ENCODE measurements at places on chromosomes 12 and 14.

GRCh38 chr12:99960311-99960710 is 24.4 kb downstream of the ANKS1B start:
- no peaks in the 10 kb centered on the region for H3K36me3 ChIP-seq
- H3K27ac ChIP-seq: no peak overlapping the region
- no peaks in the 10 kb centered on the region for H3K27me3 ChIP-seq
- no peaks in the 10 kb centered on the region for H3K4me1 ChIP-seq
- no peak for DNase-seq

- peaks cover 13% of the 10 kb centered on the region for H3K4me1 ChIP-seq
- peak; percentile 38 for DNase-seq
- no peaks in the 10 kb centered on the region for H3K36me3 ChIP-seq
- no peaks in the 10 kb centered on the region for H3K27me3 ChIP-seq
- H3K4me3 ChIP-seq: peak overlapping the region; percentile 97
Observed at GRCh38 chr12:2891240-2892053, 756 bp downstream of the TULP3 start.

DNA sequence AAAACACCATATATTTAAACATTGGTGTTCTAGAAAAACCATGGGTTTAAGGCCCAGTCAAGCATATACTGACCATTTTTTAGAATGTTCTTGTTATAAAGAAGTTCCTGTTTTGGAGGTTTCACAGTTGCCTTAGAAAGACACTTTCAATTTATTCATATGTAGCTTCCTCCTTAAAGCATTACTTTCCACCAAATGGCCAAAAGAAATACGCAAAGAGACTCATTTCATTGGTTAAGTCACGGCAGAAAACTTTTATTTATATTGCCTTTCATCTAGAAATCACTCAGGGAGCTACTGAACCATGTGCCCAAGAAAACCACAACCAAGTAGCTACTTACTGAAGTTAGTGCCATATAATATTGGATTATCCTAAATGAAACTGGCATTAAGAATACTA is 40.0 kb downstream of the MYBPC1 start:
- H3K27me3 ChIP-seq: no peaks in the 10 kb centered on the region
- H3K4me1 ChIP-seq: no peaks in the 10 kb centered on the region
- H3K36me3 ChIP-seq: no peaks in the 10 kb centered on the region
- no peak overlapping the region for H3K4me3 ChIP-seq
- no peak overlapping the region for H3K27ac ChIP-seq

DNA sequence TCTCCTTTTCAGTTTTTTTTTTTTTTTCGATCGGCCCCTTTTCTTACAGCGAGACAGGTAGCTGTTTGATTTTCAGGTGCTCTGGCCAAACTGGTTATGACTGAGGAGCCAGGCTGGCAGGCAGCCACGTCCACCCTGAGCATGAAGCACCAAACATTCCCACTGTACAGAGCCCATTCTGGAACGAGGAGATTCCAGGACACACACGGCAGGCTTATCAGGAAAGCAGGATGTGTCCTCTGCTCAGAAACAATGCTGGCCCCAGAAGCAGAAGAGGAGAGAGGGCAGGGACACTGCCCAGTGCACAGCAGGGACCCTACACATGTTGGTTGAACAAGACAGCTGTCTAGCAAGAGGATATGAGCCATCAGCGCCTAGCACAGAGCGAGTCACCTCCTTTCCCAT is 3.7 kb upstream of the KRT2 start:
- no peak overlapping the region for H3K27ac ChIP-seq
- no peak for DNase-seq
- no peaks in the 10 kb centered on the region for H3K4me1 ChIP-seq
- H3K27me3 ChIP-seq: no peaks in the 10 kb centered on the region

DNA sequence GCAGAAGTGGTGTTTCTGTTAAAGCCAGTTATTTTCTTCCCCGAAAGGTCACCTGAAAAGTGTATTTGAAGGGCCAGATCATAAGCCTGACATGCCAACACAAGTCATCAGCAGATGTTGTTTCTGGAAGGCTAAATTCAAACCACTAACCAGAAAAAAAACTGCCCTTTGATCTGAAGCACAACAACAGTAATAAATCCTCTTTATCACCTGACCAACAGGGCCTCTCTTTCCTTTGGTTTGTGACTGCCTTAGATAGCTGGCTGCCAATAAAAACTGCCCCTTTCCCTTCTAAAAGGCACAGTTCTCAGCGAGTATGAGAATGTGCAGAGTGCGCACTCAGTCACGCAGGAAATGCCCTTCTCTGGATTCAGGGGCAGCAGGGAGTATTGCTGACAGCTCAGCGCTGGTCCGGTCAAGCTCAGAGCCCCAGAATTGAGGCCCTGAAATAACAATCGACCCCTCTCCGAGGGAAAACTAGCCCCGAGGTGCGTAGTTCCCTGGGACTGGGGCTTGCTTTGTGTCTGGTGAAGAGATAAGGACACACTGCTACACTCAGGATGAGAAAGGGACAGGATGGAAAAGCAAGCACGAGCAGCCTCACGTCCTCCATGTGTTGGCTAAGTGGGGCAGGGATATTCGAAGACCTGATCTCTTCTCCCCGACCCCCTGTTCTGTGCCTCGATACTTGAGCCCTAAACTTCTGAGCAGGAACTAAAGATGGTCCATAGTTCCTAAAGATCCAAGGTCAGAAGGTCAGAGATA is 184.2 kb upstream of the GZMB start:
- H3K36me3 ChIP-seq: no peaks in the 10 kb centered on the region
- no peak for DNase-seq
- no peak overlapping the region for H3K27ac ChIP-seq
- no peaks in the 10 kb centered on the region for H3K27me3 ChIP-seq
- H3K4me1 ChIP-seq: no peaks in the 10 kb centered on the region
- H3K4me3 ChIP-seq: no peak overlapping the region

GRCh38 chr14:59262717-59263454 is 74.4 kb downstream of the DAAM1 start:
- H3K27ac ChIP-seq: no peak overlapping the region
- H3K4me1 ChIP-seq: peaks cover 1% of the 10 kb centered on the region

GRCh38 chr12:57085999-57086492 is 2.9 kb upstream of the NAB2 start:
- H3K27me3 ChIP-seq: no peaks in the 10 kb centered on the region
- peak overlapping the region; percentile 93 for H3K27ac ChIP-seq
- peak overlapping the region; percentile 67 for H3K4me3 ChIP-seq
- peaks cover 7% of the 10 kb centered on the region for H3K4me1 ChIP-seq
- DNase-seq: peak; percentile 77

DNA sequence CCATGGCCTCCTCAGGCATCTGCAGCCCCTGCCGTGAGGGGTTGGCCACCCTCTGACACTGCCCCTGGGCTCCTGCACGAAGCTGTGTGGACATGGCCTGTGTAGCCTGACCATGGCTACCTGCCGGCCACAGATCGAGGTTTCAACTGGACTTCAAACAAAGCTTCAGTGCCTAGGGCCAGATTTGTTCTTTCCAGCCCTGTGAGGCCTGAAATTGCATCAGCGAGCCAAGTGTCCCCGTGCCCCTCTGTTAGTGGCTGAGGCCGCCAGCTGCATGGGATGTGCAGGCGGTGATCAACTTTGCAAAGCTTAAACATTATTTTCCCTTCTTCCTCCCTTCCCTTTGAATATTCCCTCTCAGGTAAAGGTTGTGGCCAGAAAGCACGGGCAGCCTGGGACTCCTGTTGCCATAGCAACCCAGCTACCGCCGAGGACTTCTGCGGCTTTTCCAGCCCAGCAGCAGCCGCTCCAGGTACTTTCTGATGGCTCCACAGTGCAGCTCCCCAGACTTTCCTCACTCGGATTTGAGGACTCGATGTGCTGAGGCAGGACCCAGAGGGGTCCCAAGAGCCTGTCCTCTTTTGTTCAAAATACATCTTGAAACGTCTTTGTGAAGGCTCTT is 35.8 kb downstream of the DDX51 start:
- H3K27me3 ChIP-seq: no peaks in the 10 kb centered on the region
- H3K4me3 ChIP-seq: no peak overlapping the region
- DNase-seq: no peak
- no peaks in the 10 kb centered on the region for H3K36me3 ChIP-seq

DNA sequence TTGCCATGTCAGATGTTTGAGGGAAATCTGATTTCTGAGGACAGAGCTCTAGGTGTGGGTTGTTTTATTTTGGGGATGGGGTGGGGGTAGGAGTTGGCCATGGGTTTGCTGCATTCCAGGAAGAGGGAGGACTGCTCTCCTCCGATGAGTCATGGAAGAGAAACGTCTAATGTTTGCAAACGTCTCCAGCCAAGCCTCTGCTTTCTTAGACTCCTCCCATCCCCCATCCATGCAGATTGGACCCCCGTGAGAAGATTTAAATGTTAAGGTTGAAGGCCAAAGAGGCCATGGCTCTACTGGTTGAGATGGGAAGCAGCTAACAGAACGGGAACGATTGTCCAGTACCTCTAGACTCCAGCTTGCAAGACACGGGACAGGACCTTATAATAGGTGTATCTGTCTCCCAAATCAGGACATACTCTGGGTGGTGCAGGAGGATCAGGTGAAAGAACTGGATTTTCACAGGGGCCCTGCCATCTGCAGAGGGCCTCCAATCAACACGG is 11.4 kb upstream of the ATP2A2 start:
- H3K27ac ChIP-seq: no peak overlapping the region
- no peaks in the 10 kb centered on the region for H3K27me3 ChIP-seq
- no peaks in the 10 kb centered on the region for H3K36me3 ChIP-seq

GRCh38 chr12:95017482-95017881 is 14.0 kb upstream of the NDUFA12 start:
- H3K36me3 ChIP-seq: no peaks in the 10 kb centered on the region
- no peaks in the 10 kb centered on the region for H3K4me1 ChIP-seq
- no peak overlapping the region for H3K27ac ChIP-seq
- no peak for DNase-seq

DNA sequence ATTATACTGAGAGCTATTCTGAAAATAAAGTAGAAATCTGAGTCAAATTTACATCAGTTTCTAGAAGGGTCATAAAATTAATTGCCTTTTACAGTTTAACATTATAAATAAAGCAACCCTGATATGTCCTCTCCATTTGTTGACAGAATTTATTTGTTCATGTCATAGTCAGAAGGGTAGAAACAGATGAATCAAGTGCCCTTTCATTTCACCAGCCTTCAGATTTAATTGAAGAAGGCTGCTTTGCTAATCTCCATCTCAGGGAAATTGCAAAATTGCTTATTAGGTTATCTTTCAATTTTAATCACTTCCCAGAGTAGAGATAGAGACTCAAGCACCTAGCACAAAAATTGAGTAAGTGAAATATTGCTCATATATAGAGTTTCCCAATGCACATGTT is 76.8 kb downstream of the ATXN7L3B start:
- no peak overlapping the region for H3K4me3 ChIP-seq
- H3K27me3 ChIP-seq: no peaks in the 10 kb centered on the region
- no peak for DNase-seq
- no peaks in the 10 kb centered on the region for H3K36me3 ChIP-seq
- no peak overlapping the region for H3K27ac ChIP-seq
- H3K4me1 ChIP-seq: no peaks in the 10 kb centered on the region

GRCh38 chr12:29709054-29709453 is 74.7 kb downstream of the TMTC1 start:
- peaks cover 6% of the 10 kb centered on the region for H3K4me1 ChIP-seq
- H3K36me3 ChIP-seq: no peaks in the 10 kb centered on the region
- H3K27ac ChIP-seq: no peak overlapping the region
- no peaks in the 10 kb centered on the region for H3K27me3 ChIP-seq
- no peak overlapping the region for H3K4me3 ChIP-seq
- no peak for DNase-seq

GRCh38 chr12:98901189-98901588 is 256.1 kb downstream of the APAF1 start:
- no peak overlapping the region for H3K27ac ChIP-seq
- DNase-seq: no peak
- H3K4me3 ChIP-seq: no peak overlapping the region
- H3K4me1 ChIP-seq: no peaks in the 10 kb centered on the region

GRCh38 chr12:29164477-29165393 is 15.7 kb downstream of the FAR2 start:
- no peaks in the 10 kb centered on the region for H3K36me3 ChIP-seq
- no peak for DNase-seq
- no peaks in the 10 kb centered on the region for H3K27me3 ChIP-seq
- no peaks in the 10 kb centered on the region for H3K4me1 ChIP-seq
- H3K4me3 ChIP-seq: no peak overlapping the region
- no peak overlapping the region for H3K27ac ChIP-seq

Measured in ovary (tissue), 10 donors.